ENCODE measurements at places on chromosomes 3 and 15.

- no peak for DNase-seq
These were observed 28.5 kb downstream of the PLSCR4 start for GRCh38 chr3:146222204-146223046.

DNA sequence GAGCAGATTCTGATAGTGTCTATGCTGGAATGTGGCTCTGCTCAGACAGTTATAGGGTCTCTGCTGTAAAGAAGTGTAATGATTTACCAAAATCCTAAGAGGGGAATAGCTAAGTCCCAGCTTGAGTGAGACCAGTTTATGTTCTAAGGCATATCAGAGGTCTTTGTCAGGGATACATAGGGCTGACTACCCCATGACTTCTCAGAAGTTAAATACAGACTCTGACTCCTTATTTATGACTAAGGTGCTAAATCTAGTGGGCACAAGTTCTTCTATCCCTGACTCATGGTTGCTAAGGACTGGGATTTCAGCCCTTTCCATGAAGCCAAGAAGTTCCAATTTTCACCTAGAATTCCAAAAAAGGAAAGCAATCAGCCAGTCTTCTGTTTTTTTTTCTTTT lies 192.6 kb upstream of the POU1F1 start:
- DNase-seq, result no peak

DNA sequence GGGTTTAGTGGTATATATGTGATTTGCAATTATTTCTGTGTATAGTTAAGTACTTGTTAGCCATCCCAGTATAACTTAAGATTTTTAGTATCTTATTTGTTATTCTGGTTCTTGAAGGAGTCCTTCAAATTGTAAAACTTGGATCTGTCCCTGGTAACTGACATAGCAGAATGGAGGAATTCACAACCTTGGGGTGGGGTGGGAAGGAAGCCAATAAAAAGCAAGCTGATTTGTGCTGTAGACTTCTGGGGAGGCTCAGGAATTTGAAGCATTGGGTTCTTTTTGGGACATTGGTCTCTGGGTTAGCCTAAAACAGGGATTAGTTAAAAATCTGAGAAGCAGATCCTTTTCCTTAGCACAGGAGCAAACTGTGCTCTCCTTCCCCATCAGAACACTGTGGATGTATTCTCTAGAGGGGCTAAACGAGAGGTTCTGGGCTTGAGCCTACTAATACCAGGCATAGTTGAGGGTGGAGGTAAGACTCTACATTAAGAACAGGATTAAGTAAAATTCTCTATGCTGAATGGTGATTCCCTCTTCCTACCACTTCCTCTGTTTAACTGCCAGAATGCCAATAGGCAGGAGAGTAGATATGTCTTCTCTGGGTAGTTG lies 42.2 kb downstream of the GMPS start:
- DNase-seq, result no peak

- no peak for DNase-seq
These were observed 11.0 kb upstream of the FBLN2 start for GRCh38 chr3:13537909-13538296.

DNA sequence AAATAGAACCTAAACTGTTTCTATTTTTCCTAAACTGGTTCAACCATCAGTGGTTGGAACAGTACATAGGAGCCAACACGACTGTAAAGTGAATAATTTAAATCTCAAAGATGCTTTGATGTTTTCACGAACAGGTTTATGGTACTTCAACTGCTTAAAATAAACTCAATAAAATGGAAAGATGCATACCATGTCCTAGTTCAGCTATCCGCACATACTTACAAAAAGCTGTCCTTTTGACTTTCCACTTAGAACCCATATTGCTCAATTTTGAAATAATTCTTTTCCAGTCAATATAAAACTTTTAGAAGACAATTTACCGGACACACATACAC lies 902 bp downstream of the CMTM6 start:
- no peak for DNase-seq

- no peak for DNase-seq
These were observed 450.2 kb upstream of the WNT5A start for GRCh38 chr3:55937301-55937700.

DNA sequence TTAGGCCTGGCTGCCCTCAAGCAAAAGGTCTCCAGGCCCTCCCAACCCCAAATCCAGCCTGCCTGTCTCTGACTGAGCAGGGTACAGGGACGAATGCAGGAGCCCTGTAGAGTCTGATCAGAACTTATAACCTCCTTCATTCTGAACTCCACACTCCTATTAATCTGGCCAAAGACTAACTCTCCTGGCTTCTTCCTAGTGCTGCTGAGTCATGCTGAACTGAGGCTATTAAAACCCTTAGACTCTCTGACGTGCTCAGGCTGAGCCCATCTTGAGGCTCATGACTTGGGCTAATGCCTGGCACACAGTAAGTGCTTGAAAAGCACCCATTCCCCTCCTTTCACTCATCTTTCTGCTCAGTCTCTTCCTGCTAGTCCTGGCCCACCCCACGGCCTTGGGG lies 81.9 kb downstream of the NUP210 start:
- DNase-seq, result no peak

GRCh38 chr3:9841015-9841414 lies 2.8 kb downstream of the RPUSD3 start:
- DNase-seq, result no peak

DNA sequence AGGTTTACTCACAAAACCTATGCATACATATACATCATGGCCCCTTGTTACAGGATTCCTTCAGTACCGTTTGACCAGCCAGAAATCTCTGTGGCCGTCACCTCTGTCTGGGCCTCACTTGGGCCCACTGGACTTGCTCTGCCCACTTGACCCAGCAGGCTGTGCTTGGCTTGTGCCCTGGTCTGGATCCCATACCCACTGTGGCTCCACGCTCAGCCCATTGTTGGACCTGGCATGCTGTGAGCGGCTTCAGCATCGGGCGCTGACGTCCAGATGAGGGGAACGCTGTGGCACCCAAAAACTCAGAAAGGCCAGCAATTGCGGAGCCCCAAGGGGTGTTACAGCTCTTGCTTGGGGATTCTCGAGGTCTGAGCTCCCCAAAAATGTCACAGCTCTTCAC lies 733.6 kb downstream of the PLOD2 start:
- no peak for DNase-seq

DNA sequence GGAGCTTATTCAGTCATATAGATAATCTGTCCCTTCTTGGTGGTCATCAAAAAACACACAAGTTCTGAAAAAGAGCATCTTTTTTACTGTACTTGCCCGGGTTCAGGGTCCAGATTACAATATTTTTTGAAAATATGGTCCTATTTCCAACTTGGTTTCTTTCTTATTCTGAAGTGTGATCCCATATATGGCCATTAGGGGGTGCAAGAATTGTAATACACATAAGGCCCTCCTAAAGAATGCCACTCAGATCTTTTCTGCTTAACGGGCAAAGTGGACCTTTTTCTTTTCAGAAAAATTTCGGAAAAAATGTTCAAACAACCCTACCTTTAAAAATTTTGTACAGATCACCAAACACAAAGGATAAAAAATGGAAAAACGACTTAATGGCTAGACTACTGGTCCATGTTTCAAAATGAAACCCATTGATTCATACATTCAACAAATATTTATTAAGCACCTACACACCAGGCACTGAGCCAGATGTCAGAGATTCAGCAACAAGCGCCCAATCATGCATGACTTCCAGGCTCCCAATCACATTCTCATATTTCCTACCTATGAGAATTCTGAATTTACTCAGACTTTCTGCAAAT lies 102.0 kb upstream of the MYRIP start:
- no peak for DNase-seq

DNA sequence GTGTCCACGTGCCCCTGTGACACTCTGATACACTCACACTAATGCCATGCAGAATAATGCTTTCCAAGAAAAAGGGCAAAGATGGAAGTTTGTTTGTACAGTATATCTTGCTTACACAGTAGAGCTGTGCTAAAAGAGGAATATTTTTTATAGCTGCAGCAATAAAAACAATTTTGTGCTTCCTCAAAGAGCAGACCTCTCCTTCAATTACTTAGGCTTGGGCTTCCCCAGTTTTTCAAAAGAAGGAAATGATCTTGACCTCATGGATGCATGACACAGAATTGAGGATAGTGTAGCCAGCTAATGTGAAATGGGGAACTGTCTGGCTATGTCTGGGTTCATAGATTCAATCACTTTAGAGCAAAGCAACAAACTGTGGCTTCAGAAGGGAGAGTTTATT lies 137.4 kb downstream of the STT3B start:
- DNase-seq, result no peak

DNA sequence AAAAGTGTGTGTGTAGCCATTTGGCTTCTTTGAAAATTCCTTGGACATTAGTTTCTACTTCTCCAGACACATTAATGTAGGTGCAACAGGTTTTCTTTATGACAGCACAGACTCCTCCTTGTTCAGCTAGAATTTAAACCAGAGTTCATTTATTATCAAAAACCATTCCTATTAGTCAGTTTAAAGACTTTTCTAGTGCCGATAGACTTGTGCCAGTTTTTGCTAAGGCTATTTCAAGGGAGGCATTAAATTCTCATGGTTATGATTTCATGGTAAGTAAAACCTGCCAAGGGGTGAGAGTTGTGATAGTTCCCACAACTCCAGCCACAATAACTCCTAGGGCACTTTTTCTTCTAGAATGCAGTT lies 20.6 kb upstream of the SENP7 start:
- no peak for DNase-seq

- DNase-seq, result no peak
These were observed 63.5 kb downstream of the EPHB1 start for GRCh38 chr3:134858441-134859035.

DNA sequence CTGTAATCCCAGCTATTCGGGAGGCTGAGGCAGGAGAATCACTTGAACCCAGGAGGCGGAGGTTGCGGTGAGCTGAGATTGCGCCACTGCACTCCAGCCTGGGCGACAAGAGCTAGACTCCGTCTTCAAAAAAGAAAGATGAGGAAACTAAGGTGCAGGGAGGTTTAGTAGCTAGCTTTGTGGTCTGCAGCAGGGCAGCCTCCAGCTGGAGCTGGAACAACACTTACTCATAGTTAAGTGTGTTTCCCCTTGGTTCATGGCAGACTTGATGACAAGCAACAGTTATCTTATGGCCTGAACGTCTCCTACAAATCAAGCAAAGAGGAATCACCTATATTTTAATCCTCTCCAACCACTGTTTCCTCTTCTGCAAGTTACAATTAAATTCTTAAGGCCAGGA lies 12.6 kb downstream of the KAT2B start:
- DNase-seq, result no peak

DNA sequence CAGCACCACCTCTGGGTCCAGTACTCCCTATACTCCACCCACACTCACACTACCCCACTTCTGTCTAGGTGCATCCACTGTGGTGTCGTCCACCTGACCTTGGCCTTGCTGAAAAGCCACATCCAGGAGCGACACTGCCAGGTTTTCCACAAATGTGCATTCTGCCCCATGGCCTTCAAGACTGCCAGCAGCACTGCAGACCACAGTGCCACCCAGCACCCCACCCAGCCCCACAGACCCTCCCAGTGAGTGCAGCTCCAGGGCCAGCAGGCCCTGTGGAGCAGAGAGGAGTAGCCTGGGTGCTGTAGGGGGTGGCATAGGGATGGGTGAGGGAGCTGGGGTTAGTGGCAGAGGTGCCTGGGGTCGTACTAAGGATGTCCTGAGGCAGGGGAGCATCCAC lies 19.4 kb upstream of the ALPK3 start:
- no peak for DNase-seq

- no peak for DNase-seq
These were observed 63.1 kb upstream of the MCTP2 start for GRCh38 chr15:94168250-94168649.

DNA sequence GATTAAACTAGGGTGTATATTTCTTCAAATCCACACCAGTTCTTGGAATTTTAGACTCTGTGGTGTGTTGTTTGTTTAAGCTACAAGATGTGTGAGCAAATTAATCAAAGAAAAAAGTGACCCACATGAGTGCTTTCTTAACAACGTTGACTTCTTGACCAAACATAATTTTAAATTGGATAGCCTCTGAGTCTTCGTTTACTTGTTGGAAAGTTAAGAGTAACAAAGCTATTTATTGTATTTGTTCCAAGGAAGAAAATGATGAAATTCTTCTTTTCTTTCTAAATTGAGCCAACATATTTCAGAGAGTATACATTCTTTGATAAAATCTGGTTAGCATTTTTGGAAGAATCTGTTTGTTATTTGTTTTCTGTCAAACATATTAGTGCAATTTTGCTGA lies 99.9 kb upstream of the IGSF10 start:
- DNase-seq, result no peak

- no peak for DNase-seq
These were observed 7.0 kb downstream of the GNAI2 start for GRCh38 chr3:50242851-50243542.

DNA sequence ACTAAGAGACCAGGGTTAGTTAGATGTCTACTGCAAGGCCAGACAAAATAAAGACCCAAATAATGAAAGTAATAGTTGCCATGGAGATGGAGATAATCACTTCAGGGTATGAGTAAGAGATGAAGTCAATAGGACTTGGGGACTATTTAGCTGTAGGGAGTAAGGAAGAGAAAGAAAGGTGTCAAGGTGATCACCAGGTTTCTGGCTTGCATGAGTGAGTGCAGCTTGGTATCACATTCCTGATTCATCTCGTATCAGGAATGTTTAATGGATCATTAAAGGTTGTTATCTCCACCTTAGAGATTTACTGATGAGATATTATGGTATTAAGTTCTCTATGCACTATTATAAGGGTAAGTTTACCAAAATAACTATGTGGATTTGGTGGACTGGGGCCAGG lies 357.4 kb upstream of the ATP11B start:
- DNase-seq, result no peak

DNA sequence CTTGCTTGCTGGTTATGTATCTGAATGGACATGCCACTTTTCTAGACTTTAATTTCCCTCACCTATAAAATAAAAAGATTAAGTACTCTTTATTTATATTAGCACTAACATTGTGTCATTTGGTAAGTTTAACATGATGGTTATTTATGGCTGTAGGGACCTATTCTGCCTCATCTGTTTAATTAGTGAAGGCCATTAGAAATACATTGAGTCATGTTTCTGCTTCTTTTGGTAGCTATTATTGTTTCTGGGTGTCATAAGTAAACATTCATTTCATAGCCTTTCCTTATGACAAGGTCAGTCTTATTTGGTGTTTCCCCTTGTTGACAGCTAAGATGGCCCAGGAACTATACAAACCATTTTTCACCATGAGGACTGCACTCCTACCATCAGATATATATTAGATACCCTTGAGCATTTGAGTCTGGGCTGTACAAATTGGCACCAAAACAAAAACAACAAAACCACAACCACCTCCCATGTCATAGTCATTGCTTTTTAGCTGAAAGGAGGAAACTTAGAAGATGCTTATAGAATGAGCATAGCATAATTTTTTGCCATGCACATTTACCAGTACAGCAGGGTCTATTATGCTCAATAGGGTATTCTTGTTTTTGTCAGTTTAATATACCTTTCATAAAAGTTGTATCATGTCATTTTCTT lies 39.3 kb downstream of the SRP14 start:
- DNase-seq, result no peak

Measured in T-cell (primary cell).